Vein endothelial cell (primary cell): ENCODE measurements at places on chromosomes 6 and 20. TPM values are rescaled to one million over a fixed set of nuclear protein-coding genes. Genes with fewer than 3 reads are reported as not detected.

The MYL9 gene
- 7.6 and 13.1 TPM in 2 replicates for total RNA-seq

The SLC25A27 gene
- 1.3 and 2.2 TPM in 2 replicates for total RNA-seq

The OR2J3 gene
- under 0.01 TPM in 1 of 2 replicates, not detected in the other for total RNA-seq

The NRSN1 gene
- not detected in 2 replicates for total RNA-seq

The IFT52 gene
- 42.3 and 49.0 TPM in 2 replicates for total RNA-seq

The EYA2 gene
- not detected in 2 replicates for total RNA-seq

The OR12D3 gene
- not detected in 2 replicates for total RNA-seq

The TGM3 gene
- not detected in 2 replicates for total RNA-seq

The MYMX gene
- total RNA-seq = 0.96 and 0.98 TPM in 2 replicates

The KIAA1755 gene
- total RNA-seq = under 0.01 and 0.19 TPM in 2 replicates

The PSORS1C1 gene
- 4.0 and 8.5 TPM in 2 replicates for total RNA-seq

The TPD52L2 gene
- 153 and 174 TPM in 2 replicates for total RNA-seq

The ME1 gene
- total RNA-seq = 8.2 and 15.4 TPM in 2 replicates
